ENCODE measurements at places on chromosomes 12 and 14. TPM values are rescaled to one million over a fixed set of nuclear protein-coding genes. Genes with fewer than 3 reads are reported as not detected.

GRCh38 chr12:132603240-132604150 is 6.9 kb downstream of the LRCOL1 start:
- peaks cover 51% of the 10 kb centered on the region for H3K27me3 ChIP-seq
- no peak overlapping the region for H3K4me3 ChIP-seq
- H3K27ac ChIP-seq = no peak overlapping the region
- DNase-seq = no peak
- no peaks in the 10 kb centered on the region for H3K36me3 ChIP-seq

- H3K27ac ChIP-seq = no peak overlapping the region
- DNase-seq = no peak
- H3K27me3 ChIP-seq = no peaks in the 10 kb centered on the region
Measured at GRCh38 chr12:86052921-86053320, 178.8 kb downstream of the NTS start.

DNA sequence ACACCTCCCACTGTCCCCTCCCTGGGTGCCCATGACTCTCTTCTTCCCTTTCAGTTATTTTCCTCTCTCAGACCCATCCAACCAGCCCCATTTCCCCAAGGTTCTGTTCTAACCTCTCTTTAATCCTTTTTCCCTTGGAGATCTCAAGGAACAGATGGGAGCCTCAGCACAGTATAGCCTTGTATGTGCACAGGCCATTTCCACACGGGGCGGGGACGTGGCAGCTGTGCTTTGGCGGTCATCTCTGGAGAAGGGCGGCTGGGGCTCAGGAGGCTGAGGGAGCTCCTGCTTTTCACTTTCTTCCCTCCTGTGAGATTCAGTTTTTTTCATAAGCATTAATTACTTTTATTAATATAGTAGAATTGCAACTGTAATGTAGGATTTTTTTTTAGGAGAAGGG is 212.2 kb downstream of the ZFP36L1 start:
- H3K27ac ChIP-seq = no peak overlapping the region
- H3K27me3 ChIP-seq = no peaks in the 10 kb centered on the region

GRCh38 chr12:6336889-6337853 is 4.7 kb downstream of the TNFRSF1A start:
- peaks cover 30% of the 10 kb centered on the region for H3K36me3 ChIP-seq
- no peak overlapping the region for H3K4me3 ChIP-seq
- peak; percentile 59 for DNase-seq
- H3K4me1 ChIP-seq = peaks cover 25% of the 10 kb centered on the region

GRCh38 chr12:70744178-70744577 is 106.9 kb upstream of the PTPRB start:
- no peak overlapping the region for H3K4me3 ChIP-seq
- no peaks in the 10 kb centered on the region for H3K4me1 ChIP-seq
- no peak overlapping the region for H3K27ac ChIP-seq
- no peaks in the 10 kb centered on the region for H3K36me3 ChIP-seq

- no peak for DNase-seq
- no peaks in the 10 kb centered on the region for H3K27me3 ChIP-seq
- no peaks in the 10 kb centered on the region for H3K36me3 ChIP-seq
- peak overlapping the region; percentile 76 for H3K27ac ChIP-seq
- H3K4me3 ChIP-seq = no peak overlapping the region
- H3K4me1 ChIP-seq = peaks cover 40% of the 10 kb centered on the region
Measured at GRCh38 chr12:91774434-91774921, 371.2 kb downstream of the BTG1 start.

- H3K4me3 ChIP-seq = no peak overlapping the region
- H3K4me1 ChIP-seq = no peaks in the 10 kb centered on the region
- DNase-seq = no peak
- no peak overlapping the region for H3K27ac ChIP-seq
Measured at GRCh38 chr14:19878029-19878642, 3.2 kb downstream of the OR4K2 start.

DNA sequence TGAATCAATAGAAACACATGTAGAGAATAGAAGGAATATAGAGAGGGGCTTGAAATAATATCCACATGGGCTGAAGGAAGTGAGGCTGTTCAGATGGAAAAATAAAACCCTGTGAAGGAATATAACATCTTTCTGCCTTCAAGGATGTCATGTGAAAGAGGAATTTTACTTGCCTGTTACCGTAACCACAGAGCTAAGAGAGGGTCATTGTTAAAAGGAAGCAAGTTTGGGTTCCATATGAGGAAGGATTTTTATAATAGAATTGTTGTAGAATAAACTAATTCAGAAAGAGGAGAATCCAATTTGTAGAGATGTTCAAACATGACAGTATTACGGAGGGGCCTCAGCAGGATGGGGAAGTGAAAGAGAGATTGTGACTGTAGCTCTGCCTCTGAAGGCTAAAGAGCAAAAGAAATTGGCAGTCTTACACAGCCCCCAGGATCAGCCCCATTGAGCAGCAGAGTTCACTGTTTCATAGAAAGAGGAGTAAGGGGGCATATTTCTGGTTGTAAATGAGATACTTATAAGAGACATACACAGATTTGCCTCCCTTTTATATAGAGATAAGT is 41.8 kb upstream of the PTPRR start:
- H3K4me3 ChIP-seq = no peak overlapping the region
- H3K27ac ChIP-seq = no peak overlapping the region
- no peak for DNase-seq
- H3K4me1 ChIP-seq = no peaks in the 10 kb centered on the region
- no peaks in the 10 kb centered on the region for H3K27me3 ChIP-seq
- H3K36me3 ChIP-seq = no peaks in the 10 kb centered on the region

The LRRC10 gene
- total RNA-seq = not detected

GRCh38 chr14:97388408-97388807 is 591.2 kb downstream of the VRK1 start:
- no peaks in the 10 kb centered on the region for H3K27me3 ChIP-seq
- no peak for DNase-seq
- peaks cover 14% of the 10 kb centered on the region for H3K4me1 ChIP-seq
- H3K36me3 ChIP-seq = no peaks in the 10 kb centered on the region
- no peak overlapping the region for H3K27ac ChIP-seq
